Common myeloid progenitor, CD34-positive (primary cell): ENCODE measurements at places on chromosomes 2 and 18.
A peak's percentile ranks its signal among the peaks of the same experiment; 100 is the strongest.

GRCh38 chr2:122451040-122451439 lies 695.6 kb downstream of the TSN start:
- no peaks in the 10 kb centered on the region for H3K36me3 ChIP-seq
- H3K27ac ChIP-seq: no peak overlapping the region
- no peaks in the 10 kb centered on the region for H3K27me3 ChIP-seq
- H3K4me3 ChIP-seq: no peak overlapping the region

GRCh38 chr2:5984946-5985345 lies 292.8 kb downstream of the SOX11 start:
- no peak for DNase-seq
- no peaks in the 10 kb centered on the region for H3K27me3 ChIP-seq
- no peak overlapping the region for H3K4me3 ChIP-seq
- H3K27ac ChIP-seq: no peak overlapping the region
- H3K36me3 ChIP-seq: no peaks in the 10 kb centered on the region

GRCh38 chr2:189783451-189783926 lies 650 bp downstream of the ORMDL1 start:
- peak overlapping the region; percentile 78 for H3K27ac ChIP-seq
- peak overlapping the region; percentile 90 for H3K4me3 ChIP-seq
- peaks cover 23% of the 10 kb centered on the region for H3K4me1 ChIP-seq
- DNase-seq: no peak
- peaks cover 29% of the 10 kb centered on the region for H3K36me3 ChIP-seq

DNA sequence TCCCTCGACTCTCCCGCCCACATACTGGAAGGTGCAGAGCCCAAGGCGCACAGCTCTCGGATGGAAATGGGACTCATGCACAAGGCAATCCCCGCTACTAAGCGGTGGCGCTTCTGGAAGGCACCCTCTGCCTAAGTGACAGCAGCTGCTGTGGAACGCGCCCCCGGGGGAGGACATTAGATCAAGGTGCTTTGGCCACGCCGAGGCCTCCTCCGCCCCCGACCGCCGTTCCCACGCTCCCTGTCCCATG lies 202 bp downstream of the MCEE start:
- peaks cover 7% of the 10 kb centered on the region for H3K36me3 ChIP-seq
- no peak for DNase-seq
- H3K4me1 ChIP-seq: peaks cover 11% of the 10 kb centered on the region
- no peaks in the 10 kb centered on the region for H3K27me3 ChIP-seq
- peak overlapping the region; percentile 100 for H3K4me3 ChIP-seq

- H3K4me1 ChIP-seq: no peaks in the 10 kb centered on the region
- H3K4me3 ChIP-seq: no peak overlapping the region
- no peaks in the 10 kb centered on the region for H3K27me3 ChIP-seq
- no peaks in the 10 kb centered on the region for H3K36me3 ChIP-seq
- H3K27ac ChIP-seq: no peak overlapping the region
- DNase-seq: no peak
Measured at GRCh38 chr2:109526442-109526970, 87.3 kb downstream of the SEPTIN10 start.

DNA sequence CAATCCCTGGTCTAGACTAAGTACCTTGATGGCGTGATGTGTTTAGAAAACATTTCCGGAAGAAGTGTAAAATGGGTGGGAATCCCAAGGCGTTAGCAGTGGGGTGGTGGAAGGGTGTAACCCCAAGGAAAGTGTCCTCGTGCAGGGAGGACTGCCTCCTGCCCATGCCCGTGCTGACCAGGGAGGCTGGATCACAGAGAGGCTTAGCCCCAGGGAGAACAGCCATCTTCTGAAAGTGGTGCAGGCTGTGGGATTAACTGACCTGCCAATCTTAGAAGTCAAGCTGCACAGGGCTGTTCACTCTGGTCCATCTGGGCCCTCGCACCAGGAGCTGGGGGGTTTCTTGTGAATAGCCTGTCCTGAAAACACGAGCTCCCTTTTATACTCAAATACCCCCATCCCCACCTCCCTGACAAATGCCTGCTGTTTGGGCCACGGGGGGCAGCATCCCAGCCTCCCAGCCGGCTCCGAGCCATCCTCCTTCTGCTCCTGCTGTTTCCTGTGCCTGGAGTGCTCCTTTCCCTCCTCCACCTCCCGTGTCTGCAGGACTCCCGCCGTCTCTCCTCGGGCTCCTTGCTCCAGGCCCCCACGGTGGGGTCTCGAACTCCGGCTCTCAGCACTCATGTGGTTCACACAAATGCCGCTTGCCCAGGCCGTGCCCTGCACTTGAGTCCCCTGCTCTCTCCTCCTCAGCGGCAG lies 52.1 kb upstream of the PXDN start:
- DNase-seq: no peak
- no peaks in the 10 kb centered on the region for H3K4me1 ChIP-seq
- no peaks in the 10 kb centered on the region for H3K27me3 ChIP-seq
- no peak overlapping the region for H3K27ac ChIP-seq
- H3K4me3 ChIP-seq: no peak overlapping the region
- no peaks in the 10 kb centered on the region for H3K36me3 ChIP-seq

DNA sequence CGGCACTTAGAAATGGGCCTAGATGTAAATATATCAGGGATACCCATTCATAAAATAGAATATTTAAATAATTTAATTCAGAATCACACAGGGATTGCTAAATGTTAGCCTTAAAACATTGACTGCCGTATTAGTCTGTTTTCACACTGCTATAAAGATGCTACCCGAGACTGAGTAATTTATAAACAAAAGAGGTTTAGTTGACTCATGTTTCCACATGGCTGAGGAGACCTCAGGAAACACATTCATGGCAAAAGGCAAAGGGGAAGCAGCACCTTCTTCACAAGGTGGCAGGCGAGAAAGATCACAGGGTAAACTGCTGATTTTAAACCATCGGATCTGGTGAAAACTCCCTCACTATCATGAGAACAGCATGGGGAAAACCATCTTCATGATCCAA lies 223.6 kb upstream of the GULP1 start:
- H3K27me3 ChIP-seq: no peaks in the 10 kb centered on the region
- no peaks in the 10 kb centered on the region for H3K36me3 ChIP-seq
- H3K4me1 ChIP-seq: no peaks in the 10 kb centered on the region
- DNase-seq: no peak
- no peak overlapping the region for H3K4me3 ChIP-seq

GRCh38 chr2:124915567-124915966 lies 890.5 kb downstream of the CNTNAP5 start:
- no peak overlapping the region for H3K4me3 ChIP-seq
- no peak overlapping the region for H3K27ac ChIP-seq
- no peaks in the 10 kb centered on the region for H3K27me3 ChIP-seq
- H3K36me3 ChIP-seq: no peaks in the 10 kb centered on the region
- no peak for DNase-seq

GRCh38 chr2:239821694-239822075 lies 203.5 kb downstream of the NDUFA10 start:
- no peaks in the 10 kb centered on the region for H3K36me3 ChIP-seq
- no peak overlapping the region for H3K4me3 ChIP-seq
- peaks cover 2% of the 10 kb centered on the region for H3K27me3 ChIP-seq
- no peak overlapping the region for H3K27ac ChIP-seq
- no peak for DNase-seq

GRCh38 chr2:88603146-88603545 lies 24.1 kb downstream of the EIF2AK3 start:
- no peaks in the 10 kb centered on the region for H3K36me3 ChIP-seq
- no peaks in the 10 kb centered on the region for H3K27me3 ChIP-seq
- no peak overlapping the region for H3K27ac ChIP-seq

- no peaks in the 10 kb centered on the region for H3K27me3 ChIP-seq
- H3K4me1 ChIP-seq: peaks cover 4% of the 10 kb centered on the region
- DNase-seq: peak; percentile 58
- H3K36me3 ChIP-seq: no peaks in the 10 kb centered on the region
- no peak overlapping the region for H3K27ac ChIP-seq
Measured at GRCh38 chr18:23703057-23703986, 14.1 kb downstream of the LAMA3 start.

DNA sequence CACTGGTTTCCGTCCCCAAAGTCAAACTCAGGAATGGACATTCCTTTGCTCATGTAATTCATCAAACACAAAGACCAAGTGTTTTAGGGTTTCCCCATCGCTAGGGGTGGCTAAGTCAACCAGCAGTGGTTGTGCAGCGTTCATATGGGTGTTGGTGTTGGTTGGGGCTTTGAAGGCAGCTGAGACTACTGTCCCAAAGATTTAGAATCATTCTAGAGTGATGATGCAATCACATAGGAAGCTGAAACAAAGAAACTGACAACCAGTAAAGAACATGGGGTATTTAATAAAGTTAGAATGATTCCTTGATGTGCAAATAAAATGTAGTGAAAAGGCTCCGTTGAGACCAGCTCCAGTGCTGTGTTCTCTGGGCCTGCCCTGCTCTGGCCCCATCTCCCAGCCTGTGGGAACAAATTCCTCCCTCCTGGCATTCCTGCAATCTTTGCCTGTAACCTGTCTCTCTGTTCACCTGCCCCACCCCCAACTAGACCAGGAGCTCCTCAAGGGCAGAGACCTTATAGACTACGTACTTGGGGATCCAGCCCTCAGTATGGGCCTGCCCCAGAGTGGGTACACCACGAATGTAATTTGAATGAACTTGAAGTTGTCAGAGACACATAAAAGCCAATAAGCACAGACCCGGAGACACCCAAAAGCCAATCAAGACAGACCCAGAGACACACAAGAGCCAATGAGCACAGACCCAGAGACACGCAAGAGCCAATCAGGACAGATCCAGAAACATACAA lies 191.7 kb upstream of the TWIST2 start:
- no peak for DNase-seq
- H3K4me1 ChIP-seq: no peaks in the 10 kb centered on the region
- H3K36me3 ChIP-seq: no peaks in the 10 kb centered on the region
- H3K27me3 ChIP-seq: no peaks in the 10 kb centered on the region
- H3K4me3 ChIP-seq: no peak overlapping the region
- H3K27ac ChIP-seq: no peak overlapping the region

GRCh38 chr2:55169915-55170314 lies 62.2 kb downstream of the CLHC1 start:
- no peak for DNase-seq
- no peaks in the 10 kb centered on the region for H3K27me3 ChIP-seq
- H3K4me3 ChIP-seq: no peak overlapping the region
- H3K4me1 ChIP-seq: no peaks in the 10 kb centered on the region
- H3K36me3 ChIP-seq: no peaks in the 10 kb centered on the region

GRCh38 chr2:220127876-220128275 lies 500.4 kb downstream of the SLC4A3 start:
- DNase-seq: no peak
- no peak overlapping the region for H3K27ac ChIP-seq
- H3K4me3 ChIP-seq: no peak overlapping the region
- H3K27me3 ChIP-seq: no peaks in the 10 kb centered on the region
- H3K4me1 ChIP-seq: no peaks in the 10 kb centered on the region

- no peaks in the 10 kb centered on the region for H3K4me1 ChIP-seq
- no peak for DNase-seq
- H3K36me3 ChIP-seq: no peaks in the 10 kb centered on the region
- no peak overlapping the region for H3K27ac ChIP-seq
- H3K27me3 ChIP-seq: no peaks in the 10 kb centered on the region
- H3K4me3 ChIP-seq: no peak overlapping the region
Measured at GRCh38 chr2:40213071-40213470, 238.8 kb downstream of the SLC8A1 start.

- no peaks in the 10 kb centered on the region for H3K36me3 ChIP-seq
- no peak overlapping the region for H3K4me3 ChIP-seq
- peak; percentile 1 for DNase-seq
- H3K4me1 ChIP-seq: no peaks in the 10 kb centered on the region
Measured at GRCh38 chr2:156663757-156664409, 227.7 kb downstream of the GPD2 start.

GRCh38 chr2:64632835-64633819 lies 20.6 kb downstream of the SERTAD2 start:
- H3K27me3 ChIP-seq: no peaks in the 10 kb centered on the region
- no peak for DNase-seq
- H3K4me1 ChIP-seq: peaks cover 26% of the 10 kb centered on the region

- H3K4me1 ChIP-seq: no peaks in the 10 kb centered on the region
- no peak overlapping the region for H3K27ac ChIP-seq
- no peaks in the 10 kb centered on the region for H3K27me3 ChIP-seq
Measured at GRCh38 chr2:223090540-223091235, 38.7 kb downstream of the KCNE4 start.

DNA sequence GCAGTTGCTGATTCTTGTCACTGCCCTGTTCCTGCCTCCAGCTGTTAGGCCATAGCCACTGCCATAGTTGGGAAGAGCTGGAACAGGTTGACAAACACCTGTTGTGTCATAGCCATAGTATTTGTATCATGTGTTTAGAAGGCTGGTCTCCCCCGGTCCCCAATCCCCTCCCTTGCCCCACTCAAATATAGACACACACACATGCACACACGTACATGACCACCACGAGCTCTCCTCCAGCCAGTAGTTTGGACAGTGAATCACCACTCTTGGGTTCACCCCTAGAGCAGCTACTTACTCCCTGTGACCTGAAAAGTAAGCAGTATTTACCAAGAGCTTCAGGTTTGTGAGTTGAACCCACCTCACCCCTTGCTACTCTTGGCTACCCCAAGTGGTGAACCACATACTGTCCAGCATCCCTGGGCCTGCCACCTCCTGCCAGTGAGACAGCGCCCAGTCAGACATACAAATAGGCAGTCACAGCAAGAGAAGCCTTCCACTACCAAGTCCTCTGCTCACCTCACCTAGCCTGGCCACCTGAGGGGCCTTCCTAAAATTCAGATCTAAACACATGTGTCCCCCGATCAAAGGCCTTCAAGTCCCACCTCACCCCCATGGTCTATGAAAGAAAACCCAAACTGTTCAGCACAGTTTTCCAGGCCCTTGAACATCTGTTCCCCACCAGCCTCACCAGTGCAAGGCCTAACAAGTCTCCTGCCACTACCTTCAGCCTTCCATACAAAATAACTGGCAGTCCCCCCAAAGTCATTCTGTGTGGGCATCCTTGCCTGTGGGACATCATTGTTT lies 7.1 kb downstream of the PCBP1 start:
- peak overlapping the region; percentile 75 for H3K27ac ChIP-seq
- peaks cover 45% of the 10 kb centered on the region for H3K4me1 ChIP-seq
- no peak for DNase-seq
- no peaks in the 10 kb centered on the region for H3K27me3 ChIP-seq

- H3K36me3 ChIP-seq: no peaks in the 10 kb centered on the region
- H3K4me1 ChIP-seq: peaks cover 10% of the 10 kb centered on the region
- peak overlapping the region; percentile 7 for H3K27ac ChIP-seq
- H3K4me3 ChIP-seq: no peak overlapping the region
- peak; percentile 8 for DNase-seq
Measured at GRCh38 chr18:45518311-45519155, 96.7 kb upstream of the SLC14A2 start.

GRCh38 chr18:10228326-10228725 lies 226.1 kb upstream of the APCDD1 start:
- H3K36me3 ChIP-seq: no peaks in the 10 kb centered on the region
- no peak overlapping the region for H3K27ac ChIP-seq
- H3K4me3 ChIP-seq: no peak overlapping the region

DNA sequence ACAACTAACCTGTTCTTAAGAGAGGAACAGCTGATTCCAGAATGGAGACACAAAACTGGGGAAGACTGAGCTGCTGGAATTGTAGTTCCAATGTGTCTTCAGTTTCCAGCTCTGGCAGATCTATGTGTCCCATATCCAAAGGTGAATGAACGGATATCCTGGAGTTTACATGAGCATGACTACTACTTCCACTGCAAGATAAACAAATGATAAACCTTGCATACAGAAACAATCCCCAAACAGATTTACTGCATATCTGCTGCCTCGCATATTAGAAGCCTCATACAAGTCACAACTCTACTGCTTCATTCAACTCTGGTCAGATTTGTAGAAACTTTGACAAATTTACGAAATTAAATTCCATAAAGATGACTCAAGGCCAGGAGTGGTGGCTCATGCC lies 15.0 kb downstream of the RTTN start:
- no peak for DNase-seq
- H3K36me3 ChIP-seq: peaks cover 24% of the 10 kb centered on the region
- no peaks in the 10 kb centered on the region for H3K27me3 ChIP-seq
- H3K4me1 ChIP-seq: no peaks in the 10 kb centered on the region
- no peak overlapping the region for H3K27ac ChIP-seq
- no peak overlapping the region for H3K4me3 ChIP-seq
